ENCODE measurements at places on chromosomes 13 and 19.

GRCh38 chr19:11624069-11624463, 26.8 kb downstream of the ZNF627 start:
- DNase-seq: no peak

- no peak for DNase-seq
These were observed 22.8 kb downstream of the WTIP start for GRCh38 chr19:34504273-34504808.

DNA sequence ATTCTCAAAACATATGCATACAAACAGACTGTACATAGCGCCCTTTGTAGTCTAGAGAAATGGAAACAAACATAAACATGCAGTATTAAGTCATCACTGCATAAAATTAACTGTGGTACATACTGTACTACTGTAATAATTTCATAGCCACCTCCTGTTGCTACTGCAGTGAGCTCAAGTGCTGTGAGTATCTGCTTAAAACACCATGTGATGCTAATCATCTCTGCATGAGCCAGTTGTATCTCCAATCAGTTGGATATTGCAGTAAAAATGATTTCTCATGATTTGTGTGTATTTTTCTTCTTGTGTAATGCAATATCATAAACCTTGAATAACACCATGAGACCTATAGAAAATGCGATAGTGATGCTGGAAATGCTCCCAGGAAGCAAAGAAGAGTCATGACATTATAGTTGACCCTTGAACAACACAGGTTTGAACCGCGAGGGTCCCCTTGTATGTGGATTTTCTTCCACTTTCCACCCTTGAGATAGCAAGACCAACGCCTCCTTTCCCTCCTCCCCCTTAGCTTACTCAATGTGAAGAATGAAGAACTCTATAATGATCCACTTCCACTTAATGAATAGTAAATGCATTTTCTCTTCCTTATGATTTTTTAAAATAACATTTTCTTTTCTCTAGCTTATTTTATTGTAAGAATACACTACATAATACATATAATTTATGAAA, 4.1 kb downstream of the TNFSF13B start:
- DNase-seq: no peak

DNA sequence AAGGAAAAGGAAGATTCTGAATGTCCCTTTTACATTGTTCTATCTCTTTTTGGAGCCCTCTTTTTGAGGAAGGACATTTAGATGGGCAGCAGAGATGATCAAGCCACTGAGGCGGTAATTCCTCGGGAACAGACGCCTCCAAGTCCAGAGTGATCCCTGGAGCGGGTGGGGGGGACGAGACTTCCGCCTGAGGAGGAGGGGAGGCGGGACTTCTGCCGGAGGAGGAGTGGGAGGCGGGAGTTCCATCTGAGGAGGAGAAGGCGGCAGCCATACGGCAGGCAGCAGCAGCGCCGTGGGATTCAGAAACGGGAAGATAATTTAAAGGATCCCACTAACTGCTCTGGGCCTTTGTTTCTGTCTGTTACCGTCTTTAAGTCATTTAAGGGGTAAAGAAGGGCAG, 37.6 kb upstream of the CD177 start:
- DNase-seq: no peak

GRCh38 chr13:20209948-20210347, 17.2 kb upstream of the GJB2 start:
- no peak for DNase-seq

- DNase-seq: no peak
These were observed 68.6 kb upstream of the MEDAG start for GRCh38 chr13:30837227-30838159.

- DNase-seq: no peak
These were observed 13.3 kb downstream of the ZNF71 start for GRCh38 chr19:56608274-56608964.

GRCh38 chr13:25001476-25002206, 94.3 kb upstream of the PABPC3 start:
- no peak for DNase-seq

DNA sequence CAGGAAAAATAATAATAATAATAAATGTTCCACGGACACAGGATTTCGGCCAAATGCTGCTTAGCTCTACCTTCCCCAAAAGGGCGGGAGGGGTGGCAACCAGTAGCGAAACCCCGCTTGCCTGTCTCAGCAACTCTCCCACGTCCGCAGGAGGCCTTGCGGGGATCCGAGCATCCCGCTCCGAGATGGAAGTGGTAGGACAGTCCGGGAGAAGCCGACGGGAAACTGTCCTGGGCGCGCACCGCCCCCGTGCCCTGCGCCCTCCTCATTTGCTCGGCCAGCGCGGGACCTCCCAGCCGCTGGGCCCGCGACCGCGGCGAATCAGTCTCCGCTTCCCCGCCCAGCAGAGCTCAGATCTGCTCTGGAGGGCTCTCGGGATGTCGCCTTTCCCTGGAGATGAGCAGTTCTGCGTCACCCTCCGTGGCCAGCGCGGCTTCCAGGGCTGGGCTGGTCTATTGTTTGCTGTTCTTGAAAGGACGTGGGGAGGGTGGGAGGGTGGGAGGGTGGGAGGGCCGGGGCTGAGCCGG, 48.9 kb upstream of the PABPC3 start:
- no peak for DNase-seq

- no peak for DNase-seq
These were observed 10.1 kb upstream of the GTF2F1 start for GRCh38 chr19:6402837-6403608.

GRCh38 chr19:46975011-46975924, 44.4 kb upstream of the NPAS1 start:
- DNase-seq: no peak

DNA sequence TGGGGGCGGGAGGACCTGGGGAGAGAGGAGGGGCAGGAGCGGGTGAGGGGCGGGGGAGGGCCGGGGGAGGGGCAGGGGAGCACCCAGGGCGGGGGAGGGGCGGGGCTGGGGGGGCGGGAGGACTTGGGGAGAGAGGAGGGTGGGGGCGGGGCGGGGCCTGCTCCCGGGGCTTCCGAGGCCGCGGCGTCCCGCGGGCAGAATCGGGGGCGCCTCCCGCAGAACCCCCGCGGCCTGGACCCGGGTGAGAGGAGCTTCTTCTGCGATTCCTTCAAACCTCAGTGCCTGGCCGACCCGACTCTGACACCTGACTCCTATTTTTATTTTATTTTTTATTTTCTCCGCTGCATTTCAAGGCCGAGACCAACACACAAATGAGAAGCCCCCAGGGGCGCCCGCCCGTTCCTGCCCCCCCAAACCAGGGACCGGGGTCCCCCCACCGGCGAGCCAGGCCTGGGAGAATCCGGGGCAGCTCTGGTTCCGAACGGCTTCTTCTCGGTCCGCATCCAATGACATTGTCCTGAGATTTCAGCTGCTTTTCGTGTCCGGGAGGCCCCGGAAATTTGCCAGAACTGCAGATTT, 470 bp upstream of the GRTP1 start:
- DNase-seq: no peak

DNA sequence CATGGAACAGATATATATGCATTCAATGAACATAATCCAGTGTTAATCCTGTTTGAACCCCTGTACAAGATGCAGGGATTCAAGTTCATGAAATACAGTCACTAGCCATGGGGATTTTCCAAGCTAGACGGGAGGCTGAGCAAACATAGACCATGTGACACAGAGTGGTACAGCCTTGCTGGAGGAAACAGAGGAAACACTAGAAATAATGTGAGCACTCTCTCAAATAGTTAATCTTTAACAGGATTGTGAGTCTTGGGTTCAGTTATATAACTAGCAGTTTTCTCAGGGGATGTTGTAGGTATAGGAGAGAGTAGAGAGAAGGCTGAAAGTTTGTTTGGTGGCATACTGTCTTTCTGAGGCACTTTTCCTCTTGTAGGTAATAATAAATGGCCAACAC, 13.9 kb upstream of the LGALS16 start:
- no peak for DNase-seq

DNA sequence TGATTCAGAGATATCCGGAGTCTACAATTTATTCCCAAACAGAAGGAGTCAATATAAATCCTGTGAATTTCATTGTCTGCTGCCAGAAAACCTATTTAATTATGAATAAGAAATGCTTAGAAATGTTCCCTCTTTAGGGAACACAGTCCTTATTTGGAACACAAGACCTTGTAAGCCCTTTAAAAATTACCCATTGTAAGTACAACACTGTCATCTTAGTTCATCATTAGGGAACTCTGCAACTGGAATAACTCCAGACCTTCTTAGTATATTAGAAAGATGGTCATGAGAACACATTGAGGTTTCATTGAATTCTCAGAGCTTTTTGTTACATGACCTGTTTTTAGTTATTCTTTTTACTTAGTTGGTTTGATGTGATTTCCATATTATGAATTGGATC, 548.5 kb upstream of the KLF12 start:
- no peak for DNase-seq

DNA sequence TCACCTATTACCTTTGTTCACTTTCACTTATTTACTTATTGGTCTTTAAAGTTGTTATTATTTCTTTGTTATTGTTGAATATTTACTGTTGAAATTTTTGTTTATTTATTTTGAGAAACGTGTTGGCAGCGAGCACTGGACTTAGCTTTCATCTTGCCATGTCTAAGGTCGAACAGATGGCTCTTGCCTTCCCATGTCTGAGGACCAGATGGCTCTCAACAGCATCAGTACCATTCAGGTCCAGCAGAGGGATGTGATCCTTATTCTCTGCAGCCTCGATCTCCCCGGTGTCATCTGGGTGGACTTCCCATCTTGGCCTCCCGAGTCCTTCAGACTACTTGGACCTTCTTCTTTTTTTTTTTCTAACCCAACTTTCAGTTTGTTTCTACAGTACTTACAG, 1437.6 kb downstream of the UQCRFS1 start:
- no peak for DNase-seq

GRCh38 chr13:113936166-113936965, 37.5 kb downstream of the C13orf46 start:
- DNase-seq: no peak

DNA sequence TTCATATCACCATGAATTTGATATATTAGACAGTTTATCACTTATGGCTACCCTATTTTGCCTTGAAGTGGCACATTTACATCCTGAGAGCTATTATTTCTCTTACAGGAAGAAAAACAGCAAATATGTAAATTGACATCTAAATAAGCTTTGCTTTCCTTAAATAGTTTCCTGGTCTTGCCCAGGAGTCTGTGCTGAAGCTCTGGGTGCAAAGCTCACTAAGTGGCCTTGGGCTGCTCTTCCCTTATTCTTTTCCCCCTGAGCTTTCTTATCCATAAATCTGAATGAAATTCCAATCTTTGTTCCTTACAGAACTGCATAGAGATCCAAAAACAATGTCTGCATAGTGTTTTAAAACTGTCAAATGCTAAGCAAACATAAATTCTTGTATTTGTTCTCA, 56.3 kb downstream of the TNFSF13B start:
- DNase-seq: no peak

DNA sequence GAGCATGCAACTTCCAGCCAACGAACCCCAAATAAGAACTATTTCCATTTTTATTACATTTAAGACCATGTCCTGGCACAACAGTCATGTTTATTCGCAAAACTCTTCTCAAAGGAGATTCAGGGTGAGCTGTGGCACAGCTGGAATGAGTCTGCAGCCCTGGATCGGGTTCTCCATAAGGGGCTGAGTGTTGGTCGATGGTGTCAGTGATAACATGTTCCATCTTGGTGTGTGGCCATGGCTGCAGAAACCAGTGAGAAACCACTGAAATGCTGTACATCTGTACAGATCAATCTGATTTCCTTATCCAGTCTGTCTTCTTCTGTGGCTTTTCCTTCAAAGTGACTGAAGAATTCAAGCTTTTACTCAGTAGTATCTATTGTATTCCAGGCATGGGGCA, 15.2 kb downstream of the FAM124A start:
- no peak for DNase-seq

DNA sequence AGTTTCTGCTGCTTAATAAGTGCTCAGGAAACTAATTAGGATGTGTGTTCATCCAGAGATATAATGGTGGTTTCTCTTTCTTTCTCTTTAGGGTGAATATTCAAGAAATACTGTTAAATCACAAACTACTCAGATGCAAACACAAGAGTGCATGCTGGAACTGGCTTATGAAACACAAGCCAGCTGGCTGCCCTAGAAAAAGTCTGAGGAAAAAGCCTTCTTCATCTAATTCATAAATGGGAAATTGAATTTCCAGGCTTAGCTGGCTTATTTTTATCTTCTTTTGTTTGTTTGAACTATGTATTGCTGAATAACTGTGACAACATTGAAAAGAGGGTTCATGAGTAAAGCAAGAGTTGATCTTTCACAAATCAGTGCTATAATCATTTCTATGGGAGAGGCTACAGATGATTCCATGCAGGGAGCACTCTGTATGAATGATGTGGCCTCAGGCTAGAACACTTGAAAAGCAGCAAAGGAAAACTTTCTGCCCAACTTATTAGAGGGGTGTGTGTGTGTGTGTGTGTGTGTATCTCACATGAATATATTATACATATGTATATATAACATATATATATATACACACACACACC, 69.8 kb upstream of the SCEL start:
- no peak for DNase-seq

DNA sequence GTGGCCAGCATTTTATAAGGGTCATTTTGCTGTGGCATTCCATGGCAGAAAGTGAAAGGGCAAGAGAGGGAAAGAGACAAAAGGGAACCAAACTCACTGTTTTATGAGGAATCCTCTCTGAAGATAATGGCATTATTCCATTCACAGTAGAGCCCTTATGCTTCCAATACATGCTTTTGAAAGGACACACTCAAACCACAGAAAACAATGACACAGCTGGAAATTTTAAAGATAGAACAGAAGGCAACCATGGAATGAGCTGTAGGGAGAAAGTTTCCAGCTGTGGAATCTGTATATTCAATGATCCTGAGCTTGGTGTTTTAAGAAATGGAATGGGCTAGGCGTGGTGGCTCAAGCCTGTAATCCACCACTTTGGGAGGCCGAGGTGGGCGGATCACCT, 677.4 kb downstream of the SLITRK1 start:
- no peak for DNase-seq

DNA sequence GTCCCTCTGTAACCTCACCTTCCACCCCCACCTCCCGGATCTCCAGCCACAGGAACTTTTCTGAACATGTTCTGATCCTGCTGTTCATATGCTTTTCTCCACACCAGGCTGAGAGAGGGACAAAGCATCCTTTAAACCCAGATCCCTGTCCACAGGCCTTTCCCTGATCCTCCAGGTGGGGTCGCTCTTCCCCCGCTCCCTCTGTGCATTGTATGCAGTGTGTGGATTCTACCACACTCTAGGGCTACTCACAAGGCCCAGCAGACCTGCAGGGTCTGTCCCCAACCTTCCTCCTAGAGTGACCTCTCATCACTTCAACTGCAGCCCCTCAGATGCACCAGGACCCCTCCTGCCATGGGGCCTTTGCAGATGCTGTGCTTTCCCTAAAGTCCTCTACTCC, 1200.6 kb downstream of the UQCRFS1 start:
- no peak for DNase-seq

DNA sequence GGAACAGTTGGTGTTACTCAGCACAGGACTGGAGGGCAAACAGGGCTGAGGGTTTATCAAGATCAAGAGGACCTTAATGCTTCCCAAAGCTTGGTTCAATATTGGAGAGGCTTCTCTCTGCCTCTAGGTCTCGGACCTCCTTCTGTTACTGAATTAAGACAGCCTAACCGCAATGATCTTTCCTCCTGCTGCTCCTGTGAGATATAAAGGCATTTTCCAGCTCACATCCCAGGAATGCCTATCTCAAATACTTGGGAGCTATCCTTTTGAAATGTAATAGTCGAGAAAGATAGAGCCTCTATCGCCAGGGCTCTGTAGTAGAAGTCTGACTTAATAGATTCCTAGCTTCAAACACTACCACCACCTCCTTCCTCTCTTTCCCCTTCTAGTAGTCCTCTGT, 1475.0 kb downstream of the SLITRK1 start:
- DNase-seq: no peak

All from NCI-H1048 (cell line).